Foreskin fibroblast (primary cell): ENCODE measurements at places on chromosomes 1 and 21.

- no peak for DNase-seq
Measured at GRCh38 chr1:34372891-34373290, 196.2 kb downstream of the C1orf94 start.

- DNase-seq: no peak
Measured at GRCh38 chr1:11680270-11681070, 478 bp downstream of the MAD2L2 start.

- DNase-seq: no peak
Measured at GRCh38 chr21:45290948-45291612, 3.4 kb upstream of the POFUT2 start.

- no peak for DNase-seq
Measured at GRCh38 chr1:10717296-10718082, 79.0 kb downstream of the CASZ1 start.

GRCh38 chr1:64909031-64909430 is 57.3 kb downstream of the JAK1 start:
- DNase-seq: no peak

DNA sequence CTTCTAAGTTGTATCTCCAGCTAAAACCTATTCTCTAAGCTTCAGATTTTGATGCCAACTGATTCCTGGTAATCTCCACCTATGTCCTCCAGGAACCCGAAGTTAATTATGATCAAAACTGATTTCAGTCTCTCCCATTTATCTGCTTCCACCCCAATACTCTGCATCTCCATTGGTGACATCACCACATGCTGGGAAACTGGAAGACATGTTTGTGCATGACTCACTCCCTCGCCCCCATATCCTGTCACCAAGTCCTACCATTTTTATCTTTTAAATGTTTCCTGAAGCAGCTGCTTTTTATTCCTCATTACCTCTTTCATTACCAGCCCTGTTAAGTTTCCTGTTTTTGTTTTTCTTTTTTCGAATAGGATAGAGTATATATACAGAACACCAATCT is 228.5 kb downstream of the LRRC40 start:
- peak; percentile 59 for DNase-seq

GRCh38 chr1:32977546-32978087 is 13.0 kb upstream of the RNF19B start:
- DNase-seq: no peak

GRCh38 chr1:246184503-246184902 is 322.6 kb downstream of the SMYD3 start:
- DNase-seq: no peak

DNA sequence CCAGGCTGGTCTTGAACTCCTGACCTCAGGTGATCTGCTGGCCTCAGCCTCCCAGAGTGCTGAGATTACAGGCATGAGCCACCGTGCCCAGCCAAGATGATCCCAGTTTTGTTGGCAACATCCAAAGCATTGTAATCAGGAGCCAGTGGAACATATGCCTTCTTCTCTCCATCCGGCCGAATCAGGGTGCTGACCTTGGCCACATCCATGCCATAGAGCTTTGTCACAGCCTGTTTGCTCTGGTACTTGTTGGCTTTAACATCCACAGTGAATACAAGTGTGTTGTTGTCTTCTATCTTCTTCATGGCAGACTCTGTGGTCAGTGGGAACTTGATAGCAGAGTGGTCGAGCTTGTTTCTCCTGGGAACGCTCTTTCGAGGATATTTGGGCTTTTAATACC is 17.1 kb downstream of the TNFRSF8 start:
- no peak for DNase-seq

DNA sequence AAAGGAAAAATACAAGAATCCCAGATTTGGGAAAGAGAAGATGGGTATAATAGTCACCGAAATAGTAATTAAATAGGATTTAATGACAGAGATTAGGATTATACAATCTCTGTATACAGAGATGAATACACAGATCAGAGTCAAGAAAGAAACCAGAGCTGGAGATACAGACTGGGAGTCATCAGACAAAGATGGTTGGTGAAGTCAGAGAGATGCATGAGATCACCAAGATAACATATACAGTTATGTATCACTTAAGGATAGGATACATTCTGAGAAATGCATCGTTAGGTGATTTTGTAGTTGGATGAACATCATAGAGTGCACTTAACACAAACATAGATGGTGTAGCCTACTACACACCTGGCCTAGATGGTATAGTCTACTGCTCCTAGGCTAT is 49.8 kb downstream of the VCAM1 start:
- no peak for DNase-seq

DNA sequence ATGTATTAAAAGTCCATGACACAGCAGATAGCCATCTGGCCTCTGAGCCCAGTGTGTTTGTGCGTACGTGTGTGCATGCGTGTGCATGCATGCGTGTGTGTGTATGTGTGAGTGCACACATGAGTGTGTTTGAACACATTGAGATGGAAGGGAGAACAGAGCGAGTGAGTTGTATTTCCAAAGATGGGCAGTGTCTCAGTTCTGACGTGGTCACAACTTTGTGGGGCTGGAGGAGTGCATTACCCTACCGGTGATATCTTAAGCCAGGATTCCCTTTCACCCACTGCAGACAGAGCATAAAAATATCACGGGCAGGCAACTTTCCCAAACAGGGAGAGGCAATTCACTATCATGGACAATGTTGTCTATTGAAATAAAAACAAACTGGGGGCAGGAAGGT is 27.8 kb downstream of the IRF2BP2 start:
- no peak for DNase-seq

DNA sequence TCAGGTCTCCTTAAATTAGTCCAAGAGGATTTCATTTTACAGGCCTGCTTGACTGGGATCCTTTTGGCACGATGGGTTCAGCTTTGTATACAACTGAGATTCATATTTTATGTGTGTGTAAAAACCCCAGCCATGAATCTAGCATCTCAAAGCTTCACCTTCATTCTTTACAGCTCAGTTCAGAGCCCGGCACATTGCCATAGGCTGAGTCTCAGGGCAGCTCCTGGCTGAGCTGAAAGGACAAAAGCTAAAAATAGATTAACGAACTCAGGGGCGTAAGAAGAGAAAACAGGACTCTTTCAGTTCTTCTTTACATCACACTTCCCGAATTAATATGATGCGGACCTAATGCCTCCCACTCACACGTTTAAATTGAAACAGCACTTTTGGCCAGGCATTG is 262.8 kb upstream of the PBX1 start:
- no peak for DNase-seq

DNA sequence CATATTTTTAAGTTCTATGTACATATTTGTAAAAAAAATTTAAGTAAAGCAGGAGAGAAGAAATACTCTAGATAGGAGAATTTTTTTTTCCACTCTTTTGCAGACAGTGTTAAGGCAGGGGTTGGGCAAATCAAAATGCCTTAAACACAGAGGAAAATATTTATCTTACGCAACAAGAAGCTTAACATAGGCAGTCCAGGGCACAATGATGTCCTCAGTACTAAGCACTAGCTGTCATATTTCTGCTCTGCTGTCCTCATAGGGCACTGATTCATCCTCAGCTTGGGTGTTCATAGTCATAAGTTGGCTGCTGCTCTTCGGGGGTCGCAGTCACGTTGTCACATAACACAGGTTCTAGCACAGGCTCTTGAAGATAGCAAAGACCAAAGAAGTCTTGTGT is 247.4 kb downstream of the PTBP2 start:
- no peak for DNase-seq

GRCh38 chr1:244854166-244854565 is 10.2 kb downstream of the HNRNPU start:
- no peak for DNase-seq
